SK-N-DZ (cell line): ENCODE measurements at places on chromosomes 2 and 18.

DNA sequence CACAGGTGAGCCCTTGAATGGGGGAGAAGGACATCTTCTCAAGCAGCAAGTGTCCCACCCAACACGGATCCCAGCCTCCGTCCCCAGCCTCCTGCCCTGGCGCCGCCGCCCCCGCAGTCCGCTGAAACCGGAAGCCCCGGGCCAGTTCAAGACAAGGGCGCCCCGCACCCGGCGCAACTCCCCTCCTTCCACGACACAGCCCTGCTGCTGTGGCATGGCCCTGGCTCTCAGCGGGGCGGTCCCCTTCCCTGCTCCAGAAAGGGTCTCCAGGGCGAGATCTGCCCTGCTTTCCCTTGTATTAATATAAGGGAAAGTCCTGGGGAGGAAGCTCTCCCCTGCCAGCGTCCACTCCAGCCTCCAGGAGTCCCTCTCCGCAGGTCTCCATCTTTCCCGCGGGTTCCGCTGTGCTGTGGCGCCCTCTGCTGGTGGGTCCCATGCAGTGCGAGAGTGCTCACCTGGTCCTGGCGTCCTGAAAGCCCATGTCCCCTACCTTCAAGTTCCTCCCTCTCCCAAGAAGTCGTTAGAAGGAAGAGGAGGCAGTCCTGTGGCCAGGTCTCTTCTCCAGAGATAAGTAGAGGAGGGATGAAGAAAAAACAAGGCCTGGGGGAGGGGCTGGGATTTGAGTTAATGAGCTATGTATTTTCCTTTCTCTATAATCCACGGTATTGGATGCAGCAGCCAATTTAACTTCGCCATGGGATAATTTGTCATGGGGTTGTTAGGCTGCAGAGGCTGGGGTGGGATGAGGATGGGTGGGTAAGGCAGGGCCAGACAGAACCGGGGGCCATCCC, 176.0 kb downstream of the SMAD2 start:
- DNase-seq, result peak; percentile 32

DNA sequence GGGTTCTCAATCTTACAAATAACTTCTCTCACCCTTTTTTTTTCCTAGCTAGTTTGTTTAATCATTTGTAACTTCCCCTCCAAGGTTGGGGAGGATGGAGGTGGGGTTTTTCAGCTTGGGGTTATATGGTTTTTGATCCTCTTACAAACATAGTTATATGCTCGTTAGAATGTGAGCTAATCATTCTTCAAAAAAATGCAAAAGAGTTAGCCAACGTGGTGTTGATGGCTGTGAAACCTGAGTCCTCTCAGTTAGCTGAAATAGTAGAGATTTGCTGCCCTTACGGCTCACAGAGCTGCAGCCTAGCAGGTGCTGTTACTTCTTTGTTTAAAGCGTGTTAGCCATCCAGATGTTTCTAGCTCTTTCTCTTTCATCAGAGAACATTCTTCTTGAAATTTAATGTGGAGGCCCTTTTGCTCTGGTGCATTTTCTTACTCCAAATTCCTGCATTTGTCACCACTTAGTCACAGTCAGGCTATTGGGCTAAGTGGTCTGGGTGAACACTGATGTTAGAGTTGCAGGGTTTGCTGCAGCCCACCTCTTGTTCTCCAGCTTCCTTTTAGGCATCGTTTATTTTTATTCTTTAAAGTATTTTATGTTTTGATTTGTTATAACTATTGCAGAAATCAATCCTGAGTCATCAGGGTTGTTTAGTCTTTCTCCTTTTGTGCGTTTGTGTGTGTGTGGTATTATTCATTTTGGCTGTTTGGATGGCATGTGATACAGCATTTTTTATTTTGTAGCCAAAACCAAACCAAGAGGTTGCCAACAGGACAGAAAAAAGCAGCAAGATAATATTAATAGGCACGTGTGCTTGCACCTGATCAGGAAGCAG, 41.1 kb downstream of the LIMS1 start:
- no peak for DNase-seq

- DNase-seq, result no peak
These were observed 100.6 kb upstream of the FN1 start for GRCh38 chr2:215536510-215536909.

GRCh38 chr18:13261661-13262357, 43.2 kb downstream of the LDLRAD4 start:
- no peak for DNase-seq

GRCh38 chr2:143489145-143489544, 359.9 kb downstream of the ARHGAP15 start:
- DNase-seq, result no peak

- no peak for DNase-seq
These were observed 1.8 kb upstream of the SALL3 start for GRCh38 chr18:78977637-78978348.

GRCh38 chr2:144796164-144796563, 276.2 kb upstream of the ZEB2 start:
- no peak for DNase-seq

DNA sequence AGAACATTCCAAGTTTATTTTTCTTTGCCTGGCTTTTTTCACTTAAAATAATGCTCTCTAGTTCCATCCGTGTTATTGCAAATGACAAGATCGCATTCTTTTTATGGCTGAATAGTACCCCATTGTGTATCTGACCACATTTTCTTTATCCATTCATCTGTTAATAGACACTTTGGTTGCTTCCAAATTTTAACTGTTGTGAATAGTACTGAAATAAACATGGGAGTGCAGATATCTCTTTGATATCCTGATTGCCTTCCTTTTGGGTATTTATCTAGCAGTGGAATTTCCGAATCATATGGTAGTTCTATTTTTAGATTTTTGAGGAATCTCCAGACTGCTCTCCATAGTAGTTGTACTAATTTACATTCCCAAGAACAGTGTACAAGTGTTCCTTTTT, 230.5 kb downstream of the FIGN start:
- DNase-seq, result no peak
